ENCODE measurements at places on chromosomes 11 and 22. TPM values are rescaled to one million over a fixed set of nuclear protein-coding genes. Genes with fewer than 3 reads are reported as not detected.

GRCh38 chr11:99316776-99317520, 296.2 kb downstream of the CNTN5 start:
- DNase-seq = peak; percentile 3
- H3K36me3 ChIP-seq = no peaks in the 10 kb centered on the region
- no peaks in the 10 kb centered on the region for H3K27me3 ChIP-seq
- H3K4me1 ChIP-seq = no peaks in the 10 kb centered on the region
- no peak overlapping the region for H3K27ac ChIP-seq

DLG2 gene
- 9.8 TPM for total RNA-seq

- no peak overlapping the region for H3K4me3 ChIP-seq
- H3K4me1 ChIP-seq = peaks cover 20% of the 10 kb centered on the region
- no peak overlapping the region for H3K27ac ChIP-seq
- no peak for DNase-seq
- no peaks in the 10 kb centered on the region for H3K27me3 ChIP-seq
- H3K36me3 ChIP-seq = no peaks in the 10 kb centered on the region
Measured at GRCh38 chr22:23773483-23774113, 949 bp downstream of the MMP11 start.

SAA4 gene
- total RNA-seq = not detected

MALAT1 gene
- 52,390 TPM for total RNA-seq

CREB3L1 gene
- 37.8 TPM for total RNA-seq

Measured in upper lobe of left lung (tissue), 6 donors.